ENCODE measurements at places on chromosomes 13 and 19.

- DNase-seq = no peak
Observed at GRCh38 chr19:46111376-46111775, 13.1 kb downstream of the IGFL3 start.

- no peak for DNase-seq
Observed at GRCh38 chr19:38684862-38685665, 37.6 kb downstream of the ACTN4 start.

GRCh38 chr19:585551-586110 lies 4.0 kb upstream of the HCN2 start:
- no peak for DNase-seq

- DNase-seq = no peak
Observed at GRCh38 chr13:37766502-37766901, 103.1 kb downstream of the TRPC4 start.

- DNase-seq = no peak
Observed at GRCh38 chr19:16325161-16325527, 518 bp downstream of the KLF2 start.
